ENCODE measurements at places on chromosomes 5 and 9.

DNA sequence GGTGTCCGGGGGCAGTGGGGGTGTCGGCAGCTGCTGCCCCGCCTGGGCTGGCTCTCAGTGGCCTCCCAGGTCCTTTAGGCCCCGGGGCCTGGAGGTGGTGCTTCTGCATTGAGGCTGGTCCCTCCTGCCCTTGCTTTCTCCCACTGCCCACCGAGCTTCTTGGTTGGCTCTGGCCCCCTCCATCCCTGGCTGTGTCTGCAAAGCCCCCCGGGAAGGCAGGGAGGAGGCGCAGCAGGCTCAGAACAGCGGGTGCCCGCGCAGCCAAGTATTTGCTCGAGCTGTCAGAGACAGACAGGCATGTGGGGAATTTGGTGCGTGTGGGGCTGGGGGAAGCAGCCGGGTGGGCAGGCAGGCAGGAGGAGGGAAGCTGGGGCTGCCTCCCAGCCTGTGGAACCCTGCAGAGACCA lies 11.5 kb downstream of the CXXC5 start:
- no peak for DNase-seq

GRCh38 chr5:121138495-121138907 lies 674.4 kb downstream of the PRR16 start:
- DNase-seq = no peak

GRCh38 chr9:130893341-130894101 lies 3.1 kb downstream of the QRFP start:
- no peak for DNase-seq

GRCh38 chr9:74551266-74551665 lies 54.1 kb downstream of the RORB start:
- DNase-seq = no peak

- no peak for DNase-seq
Observed at GRCh38 chr9:77896938-77897667, 134.5 kb downstream of the GNAQ start.

DNA sequence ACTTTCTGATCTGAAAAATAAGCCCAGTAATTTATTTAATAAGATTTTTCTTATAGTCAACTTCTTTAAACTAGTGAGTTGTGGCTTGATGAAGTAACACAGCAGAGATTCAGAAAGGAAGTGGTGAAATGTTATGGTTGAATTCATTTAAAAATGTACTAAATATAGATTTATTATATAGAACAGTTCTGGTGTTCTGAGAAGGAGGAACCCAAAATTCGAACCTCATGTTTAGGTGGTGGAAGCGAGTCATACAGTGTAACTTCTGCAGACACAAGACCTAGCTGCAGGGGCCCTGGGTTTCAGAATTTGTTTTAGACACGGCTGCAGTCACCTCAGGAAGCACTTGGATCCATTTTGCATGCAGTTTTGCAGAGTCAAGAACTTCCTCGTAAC lies 188.2 kb downstream of the TRIO start:
- DNase-seq = no peak

- DNase-seq = no peak
Observed at GRCh38 chr9:108150736-108151586, 661.4 kb upstream of the KLF4 start.

GRCh38 chr9:116032683-116033440 lies 120.7 kb upstream of the PAPPA start:
- no peak for DNase-seq

DNA sequence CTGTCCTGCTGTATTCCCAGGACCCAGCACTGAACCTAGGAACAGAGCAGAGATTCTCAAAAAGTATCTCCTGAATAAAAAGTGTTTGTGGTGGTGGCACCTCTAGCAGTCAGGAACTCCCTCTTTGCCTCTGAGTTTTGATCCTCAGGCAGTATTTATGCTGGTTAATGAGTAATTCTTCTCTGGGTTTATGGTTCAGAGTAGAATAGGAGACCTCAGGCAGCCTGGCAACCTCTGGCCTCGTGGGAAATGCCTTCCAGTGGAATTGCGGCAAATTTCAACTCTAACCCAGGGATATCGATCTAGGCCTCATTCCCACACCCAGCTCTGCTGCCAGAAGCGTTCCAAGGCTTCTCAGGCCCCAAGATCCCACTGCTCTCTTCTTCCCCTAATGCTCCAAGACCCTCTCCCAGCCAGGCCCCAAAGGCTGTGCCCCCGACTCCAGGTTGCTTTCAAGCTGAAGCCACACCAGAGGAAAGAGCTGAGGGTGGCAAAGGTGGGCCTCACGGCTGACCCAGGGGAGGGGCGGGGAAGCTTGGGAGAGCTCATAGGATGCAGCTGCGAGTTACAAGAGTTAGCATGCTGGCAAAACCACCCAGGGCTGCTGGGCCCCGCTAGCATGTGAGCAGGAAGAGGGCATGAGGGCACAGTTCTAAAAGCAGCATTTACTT lies 10.9 kb upstream of the HDHD3 start:
- DNase-seq = no peak

- DNase-seq = no peak
Observed at GRCh38 chr5:81717226-81717625, 33.7 kb downstream of the SSBP2 start.

DNA sequence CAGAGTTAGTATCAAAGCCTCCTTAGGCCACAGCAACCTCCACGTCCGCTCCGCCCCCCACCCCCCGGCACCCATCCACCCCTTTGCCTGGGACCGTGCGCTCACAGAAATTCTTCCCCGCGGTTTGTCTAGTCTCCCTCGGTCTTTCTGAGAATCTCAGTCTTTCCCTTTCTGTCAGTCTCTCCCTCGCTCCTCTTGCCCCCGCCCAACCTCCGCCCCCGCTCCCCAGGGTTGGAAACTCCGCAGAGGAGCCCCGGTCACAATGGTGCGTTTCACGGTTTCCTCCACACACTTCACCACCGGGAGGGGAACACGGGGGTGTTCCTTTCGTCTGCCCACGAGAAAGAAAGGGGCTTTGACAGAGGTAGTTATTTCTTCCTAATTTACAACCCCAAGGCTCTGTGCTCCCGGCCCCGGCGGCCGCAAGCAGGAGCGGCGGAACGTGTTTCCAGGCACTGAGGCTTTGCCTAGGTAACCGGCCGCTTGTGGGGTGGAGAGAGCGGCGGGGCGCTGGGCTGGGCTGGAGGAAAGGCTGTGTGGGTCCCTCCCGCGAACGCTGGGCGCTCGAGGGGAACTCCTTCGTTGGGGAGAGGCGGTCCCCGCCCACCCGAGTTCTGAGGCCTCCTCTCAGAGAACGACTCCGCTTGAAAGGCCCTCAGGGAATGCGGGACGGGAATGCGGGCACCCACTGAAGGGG lies 2.1 kb downstream of the NR4A3 start:
- DNase-seq = peak; percentile 89

DNA sequence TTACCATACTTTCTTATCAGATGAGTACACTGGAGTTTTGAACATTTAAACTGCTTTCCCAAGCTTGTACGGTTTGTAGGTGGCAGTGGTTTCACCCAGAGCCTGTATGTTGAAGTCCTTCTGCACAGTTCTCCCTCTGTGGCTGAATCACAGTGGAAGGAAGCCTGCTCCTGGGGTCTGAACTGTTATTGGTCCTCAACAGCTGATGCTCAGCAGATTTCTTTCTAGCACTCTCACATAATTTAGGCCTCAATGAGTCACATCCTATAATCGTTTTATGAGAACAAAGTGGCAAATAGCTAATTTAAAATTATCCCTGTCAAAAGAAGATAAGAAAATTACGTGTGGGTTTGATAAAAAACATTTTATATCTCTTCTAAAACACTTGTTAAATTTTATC lies 229.7 kb downstream of the TLE4 start:
- DNase-seq = no peak

Data from stimulated activated CD4-positive, alpha-beta T cell treated with anti-CD3 and anti-CD28 coated beads, TNF-alpha, amount 100 ng/mL, for 4 hours (primary cell).